ENCODE measurements at places on chromosomes 12 and 14.

DNA sequence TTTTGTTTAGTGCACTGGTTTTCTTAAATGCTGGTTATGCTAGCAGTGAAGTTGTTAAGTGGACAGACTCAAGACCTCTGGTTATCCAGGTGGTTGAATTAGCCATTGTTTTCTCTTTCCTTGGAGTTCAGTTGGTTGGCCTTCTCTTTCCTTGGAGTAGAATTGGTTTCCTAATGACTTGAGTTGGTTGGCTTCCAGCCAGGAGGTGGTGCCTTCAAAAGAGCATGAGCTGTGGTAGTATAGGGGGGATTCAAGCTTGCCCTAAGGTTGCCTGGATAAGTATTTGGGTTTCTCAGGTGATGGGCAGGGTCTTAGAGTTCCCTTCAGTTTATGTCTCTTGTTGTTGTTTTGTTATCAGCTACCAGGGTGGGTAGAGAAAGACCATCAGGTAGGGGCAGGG, 92.5 kb downstream of the ATP23 start:
- DNase-seq: no peak

GRCh38 chr14:96029089-96029645, 10.0 kb upstream of the C14orf132 start:
- DNase-seq: no peak

- no peak for DNase-seq
Observed at GRCh38 chr14:34964977-34965764, 17.6 kb upstream of the SRP54 start.

- no peak for DNase-seq
Observed at GRCh38 chr12:80504389-80505163, 60.5 kb downstream of the PTPRQ start.

DNA sequence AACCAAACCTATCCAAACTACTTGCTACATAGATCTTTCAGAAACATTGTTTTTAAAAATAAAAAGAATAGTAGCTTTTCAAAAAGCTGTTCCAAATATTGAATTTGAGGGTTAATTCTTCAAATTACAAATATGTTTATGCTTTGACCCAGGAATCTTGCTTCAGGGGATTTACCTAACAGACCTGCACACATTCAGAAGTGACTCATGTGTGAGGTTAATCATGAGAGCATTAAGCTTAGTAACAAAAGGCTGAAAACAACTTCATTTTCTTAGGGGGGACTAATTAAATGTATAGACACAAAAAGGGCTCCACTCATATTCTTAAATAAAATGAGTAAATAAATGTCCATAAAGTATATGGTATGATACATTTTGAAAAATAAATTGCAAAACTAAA, 672.4 kb upstream of the FLRT2 start:
- DNase-seq: no peak

DNA sequence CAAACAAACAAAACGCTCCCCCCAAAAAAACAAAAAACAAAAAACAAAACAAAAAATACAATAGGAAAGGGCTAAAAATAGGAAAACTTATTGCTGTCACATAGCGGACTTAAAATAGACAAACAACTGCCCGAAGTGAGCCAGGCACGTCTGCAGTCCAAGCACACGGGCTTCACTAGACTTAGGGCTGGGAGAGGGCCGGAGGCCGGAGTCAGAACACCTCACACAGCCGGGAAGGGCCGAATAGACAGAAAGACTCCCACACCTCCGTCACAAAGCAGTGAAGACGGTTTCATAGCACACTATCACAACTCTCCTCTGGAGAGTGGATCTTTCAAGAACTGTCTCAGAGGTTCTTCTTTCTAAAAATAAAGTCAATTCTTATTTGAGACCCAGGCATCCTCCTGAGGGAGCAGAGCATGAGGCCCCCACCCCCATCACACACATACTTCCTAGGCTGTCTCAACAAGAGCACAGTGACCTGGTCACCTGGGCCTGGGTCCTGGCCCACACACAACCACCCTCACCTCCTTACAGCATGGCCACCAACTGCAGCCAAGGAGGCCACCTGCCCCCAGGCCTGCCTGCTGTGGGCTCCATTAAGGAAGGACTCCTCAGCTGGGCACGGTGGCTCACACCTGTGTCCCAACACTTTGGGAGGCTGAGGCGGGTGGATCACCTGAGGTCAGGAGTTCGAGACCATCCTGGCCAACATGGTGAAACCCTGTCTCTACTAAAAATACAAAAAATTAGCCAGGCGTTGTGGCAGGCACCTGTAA, 6.7 kb downstream of the BAG5 start:
- no peak for DNase-seq

GRCh38 chr14:101956179-101956885, 8.0 kb upstream of the DYNC1H1 start:
- no peak for DNase-seq

DNA sequence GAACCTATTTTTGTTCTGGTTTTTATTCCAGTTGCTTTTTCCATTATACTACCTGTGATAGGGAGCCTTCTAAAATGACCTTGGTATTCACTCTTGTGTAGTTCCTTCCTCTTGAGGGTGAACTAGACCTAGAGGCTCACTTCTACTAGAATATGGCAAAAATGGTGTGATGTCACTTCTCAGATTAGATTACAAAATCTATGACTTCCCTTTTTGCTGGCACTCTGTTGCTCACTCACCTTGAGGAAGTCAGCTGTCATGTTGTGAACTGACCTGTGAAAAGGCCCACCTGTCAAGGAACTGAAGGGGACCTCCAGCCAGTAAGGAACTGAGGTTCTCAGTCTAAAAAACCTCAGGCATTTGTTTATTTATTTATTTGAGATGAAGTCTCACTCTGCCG, 5.7 kb downstream of the MIPOL1 start:
- no peak for DNase-seq

GRCh38 chr14:101224356-101225156, 321.0 kb upstream of the RTL1 start:
- no peak for DNase-seq

GRCh38 chr14:78697341-78697740, 527.2 kb downstream of the NRXN3 start:
- no peak for DNase-seq

DNA sequence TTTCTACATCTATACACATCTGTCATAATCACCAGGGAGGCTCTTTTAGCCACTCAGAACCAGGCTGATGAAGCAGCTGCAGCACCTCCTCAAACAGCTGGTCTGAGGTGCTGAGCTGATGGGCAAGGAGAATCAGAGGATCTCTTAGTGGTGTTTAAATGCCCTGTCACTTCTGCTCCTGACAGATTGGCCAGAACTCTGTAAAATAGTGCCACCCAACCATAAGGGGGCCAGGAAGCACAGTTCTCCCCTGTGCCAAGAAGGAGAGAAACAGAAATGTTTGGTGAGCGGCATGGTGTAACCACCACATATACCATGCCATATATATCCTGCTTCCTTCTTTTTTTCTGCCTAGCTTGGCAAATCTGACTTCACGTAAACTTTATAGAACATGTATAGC, 12.8 kb downstream of the SOCS2 start:
- DNase-seq: no peak

DNA sequence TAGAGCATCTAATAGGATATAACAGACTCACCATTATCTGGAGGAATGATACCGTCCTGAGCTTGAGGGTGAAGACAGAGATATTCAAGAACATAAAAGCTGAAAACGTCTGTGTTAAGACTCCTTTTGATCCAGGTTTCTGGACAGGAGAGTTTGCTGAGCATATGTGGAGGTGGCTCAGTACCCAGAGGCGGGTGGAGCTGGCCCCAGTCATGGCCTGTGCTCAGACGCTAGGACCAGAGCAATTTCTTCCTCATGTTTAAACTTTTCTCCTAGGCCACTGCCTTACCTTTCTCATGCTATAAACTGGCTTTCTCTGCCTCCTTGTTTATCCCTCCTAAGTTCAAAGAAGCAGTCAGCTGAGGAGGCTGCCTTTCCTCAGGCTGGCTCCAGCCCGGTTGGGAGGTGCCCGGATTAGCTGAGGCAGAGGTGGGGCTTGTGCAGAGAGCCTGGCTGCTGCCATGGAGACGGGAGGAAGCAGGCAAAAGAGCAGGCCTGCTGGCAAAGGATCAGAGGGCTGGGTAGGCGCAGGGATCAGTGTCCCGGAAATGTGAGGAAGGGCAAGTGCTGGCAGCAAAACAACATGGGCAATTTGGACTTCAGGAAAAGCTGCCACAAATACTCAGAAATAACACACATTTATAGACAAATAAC, 13.7 kb downstream of the COA8 start:
- DNase-seq: no peak

GRCh38 chr14:95255487-95255886, 64.2 kb downstream of the CLMN start:
- peak; percentile 4 for DNase-seq

DNA sequence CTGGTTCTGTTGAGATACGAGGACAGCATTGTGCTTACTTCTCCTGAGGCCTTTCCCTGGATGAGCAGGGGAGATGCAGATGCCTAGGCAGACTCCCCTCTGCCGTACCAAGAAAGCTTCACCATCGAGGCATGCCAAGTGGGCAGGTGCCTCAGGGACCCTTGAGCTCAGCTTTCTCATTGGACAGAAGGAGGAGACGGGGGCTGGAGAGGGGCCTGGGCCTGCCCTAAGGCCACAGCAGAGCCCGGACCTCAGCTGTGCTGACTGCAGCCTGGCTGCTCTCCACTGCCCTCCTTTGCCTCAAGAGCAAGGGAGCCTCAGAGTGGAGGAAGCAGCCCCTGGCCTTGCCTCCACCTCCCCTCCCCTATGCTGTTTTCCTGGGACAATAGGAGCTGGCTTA, 23.4 kb downstream of the SERPINA1 start:
- DNase-seq: no peak

- DNase-seq: no peak
Observed at GRCh38 chr14:61643555-61643954, 51.8 kb upstream of the HIF1A start.

GRCh38 chr14:24317141-24317928, 6.0 kb downstream of the LTB4R start:
- DNase-seq: no peak

- DNase-seq: no peak
Observed at GRCh38 chr12:1527789-1528188, 66.6 kb downstream of the FBXL14 start.

GRCh38 chr12:103503546-103504480, 8.0 kb upstream of the C12orf42 start:
- DNase-seq: peak; percentile 11

- DNase-seq: peak; percentile 2
Observed at GRCh38 chr12:103884316-103884715, 43.3 kb upstream of the NT5DC3 start.

DNA sequence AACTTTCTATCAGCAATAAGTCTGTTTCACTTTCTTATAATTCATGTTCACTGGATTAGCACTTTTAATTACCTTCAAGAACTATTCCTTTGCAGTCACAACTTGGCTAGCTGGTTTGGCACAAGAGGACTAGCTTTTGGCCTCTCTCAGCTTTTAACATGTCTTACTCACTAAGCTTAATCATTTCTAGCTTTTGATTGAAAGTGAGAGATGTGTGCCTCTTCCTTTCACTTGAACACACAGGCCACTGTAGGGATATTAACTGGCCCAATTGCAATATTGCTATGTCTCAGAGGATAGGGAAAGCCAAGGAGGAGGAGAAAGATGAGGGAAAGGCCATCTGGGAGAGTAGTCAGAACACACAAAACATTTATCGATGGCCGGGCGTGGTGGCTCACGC, 92.7 kb downstream of the PRICKLE1 start:
- DNase-seq: no peak

GRCh38 chr14:24172261-24172860, 481 bp downstream of the REC8 start:
- no peak for DNase-seq

GRCh38 chr14:58950555-58950954, 237.9 kb upstream of the DAAM1 start:
- no peak for DNase-seq

DNA sequence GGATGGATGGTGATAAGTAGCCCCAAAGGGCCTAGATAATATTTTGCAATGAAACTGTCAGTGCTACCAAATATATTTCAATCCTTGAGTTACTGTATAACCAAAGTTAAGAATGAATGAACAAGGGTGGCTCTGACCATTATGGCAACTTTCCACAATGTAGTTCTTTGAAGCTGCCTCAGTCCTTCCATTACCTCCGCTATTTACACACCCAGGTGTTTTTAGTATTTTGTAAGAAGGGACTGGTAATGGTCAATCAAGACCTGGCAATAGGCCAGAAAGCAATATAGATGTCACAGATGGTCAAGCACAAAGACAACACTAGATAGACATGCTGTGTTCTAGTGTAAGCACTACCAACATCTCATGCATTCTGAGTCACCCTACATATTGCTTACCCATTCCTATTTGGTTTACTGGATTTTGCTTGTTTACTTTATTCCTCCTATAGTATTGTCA, 16.3 kb downstream of the DUSP16 start:
- no peak for DNase-seq

GRCh38 chr12:57719777-57720605, 18.6 kb downstream of the AGAP2 start:
- no peak for DNase-seq
